ENCODE measurements at places on chromosomes 3 and 15. TPM values are rescaled to one million over a fixed set of nuclear protein-coding genes. Genes with fewer than 3 reads are reported as not detected.

The NTRK3 gene
- total RNA-seq, result 3.2 TPM

The PDZRN3 gene
- total RNA-seq, result 96.5 TPM

The C15orf39 gene
- total RNA-seq, result 12.7 TPM

The IFT80 gene
- total RNA-seq, result 14.7 TPM

The ATP13A4 gene
- 0.20 TPM for total RNA-seq

The ATP13A5 gene
- total RNA-seq, result not detected

The RFC4 gene
- 13.6 TPM for total RNA-seq
